ENCODE measurements at places on chromosomes 2 and 18.

DNA sequence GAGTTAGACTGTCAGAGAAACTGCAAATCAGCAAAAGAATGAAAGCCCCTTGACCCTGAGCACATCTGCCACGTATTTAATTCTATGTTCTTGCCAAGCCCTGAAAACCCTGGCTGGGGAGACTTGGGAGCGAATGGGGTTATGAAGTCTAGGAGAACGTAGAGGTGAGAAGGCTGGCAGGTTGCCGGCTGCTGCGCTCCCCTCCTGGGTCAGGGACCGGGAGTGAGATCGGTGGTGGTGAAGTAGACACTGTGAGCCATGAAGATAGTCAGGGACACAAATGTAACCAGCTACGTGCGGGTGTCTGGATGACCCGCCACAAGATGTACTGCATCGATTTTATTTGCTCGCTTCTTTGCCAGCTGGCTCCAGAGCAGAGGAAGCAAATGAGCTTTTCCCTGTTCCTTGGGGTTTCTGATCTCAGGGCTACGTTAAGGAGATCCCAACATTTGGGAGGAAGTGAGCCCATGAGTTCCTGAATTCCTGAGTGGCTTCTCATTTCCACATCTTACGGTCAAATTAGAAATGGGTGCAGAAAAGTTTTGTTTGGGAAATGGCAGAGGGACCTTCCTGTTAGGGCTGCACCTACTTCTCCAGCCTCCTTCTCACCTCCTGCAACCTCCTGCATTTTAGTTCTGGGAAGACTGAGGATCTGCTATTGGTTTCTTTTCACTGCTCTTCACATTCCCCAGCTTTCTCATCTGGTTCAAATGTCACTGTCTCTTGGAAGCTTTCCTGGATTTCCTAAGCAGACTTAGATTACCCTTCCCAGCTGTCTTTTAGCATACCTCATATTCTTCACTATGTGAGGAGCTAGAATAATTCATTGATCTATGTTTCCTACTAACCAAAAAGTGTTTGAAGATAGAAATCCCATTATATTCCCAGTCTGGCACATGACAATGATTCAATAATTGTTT, 360.6 kb downstream of the ZNF521 start:
- no peak for DNase-seq

- DNase-seq = no peak
Observed at GRCh38 chr2:69659941-69660483, 16.5 kb upstream of the AAK1 start.

DNA sequence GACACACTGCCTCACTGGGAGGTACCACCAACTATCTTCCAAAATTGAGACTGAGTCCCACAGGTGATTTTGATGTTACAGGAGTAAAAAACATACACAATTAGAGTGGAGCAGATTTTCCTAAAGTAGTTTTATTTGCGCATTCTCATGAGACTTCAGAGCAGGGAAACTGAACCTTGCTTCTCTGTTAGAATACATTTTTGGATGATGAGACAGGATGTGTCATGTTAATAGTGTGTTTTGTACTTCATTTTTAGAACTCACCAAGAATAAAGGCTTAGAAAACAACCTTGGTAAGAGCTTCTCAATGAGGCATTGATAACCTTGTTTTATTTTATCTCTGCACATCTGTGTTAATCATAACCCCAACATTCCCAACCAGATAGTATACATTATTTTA, 310.2 kb upstream of the GALNT5 start:
- DNase-seq = no peak

DNA sequence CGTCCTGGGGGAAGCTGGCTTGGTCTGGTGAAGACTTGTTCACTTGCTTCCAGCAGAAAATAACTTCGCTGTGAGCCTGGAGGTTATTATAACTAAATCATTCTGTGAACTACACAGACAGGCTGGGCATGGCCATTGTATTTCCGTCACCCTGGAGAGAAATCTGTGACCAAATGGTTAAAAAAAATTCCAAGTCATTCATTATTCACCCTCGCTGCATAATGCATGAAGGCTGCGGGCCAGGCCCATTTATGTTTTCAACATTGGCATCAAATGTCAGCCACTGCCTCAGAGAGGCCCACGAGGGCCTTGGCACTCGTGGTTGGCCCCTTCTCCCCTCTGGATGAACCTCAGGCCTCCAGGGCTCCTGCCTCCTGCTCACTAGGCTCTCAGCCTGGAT, 57.7 kb downstream of the RRM2 start:
- no peak for DNase-seq

- no peak for DNase-seq
Observed at GRCh38 chr2:236309669-236310029, 45.4 kb upstream of the ASB18 start.

GRCh38 chr2:47007223-47007825, 91.7 kb upstream of the MCFD2 start:
- DNase-seq = no peak
